ENCODE measurements at places on chromosomes 4 and X. TPM values are rescaled to one million over a fixed set of nuclear protein-coding genes. Genes with fewer than 3 reads are reported as not detected.

Gene HOPX
- 17.7 TPM for total RNA-seq

GRCh38 chr4:107183155-107183774 lies 147.2 kb upstream of the DKK2 start:
- no peak overlapping the region for H3K4me3 ChIP-seq
- H3K36me3 ChIP-seq = no peaks in the 10 kb centered on the region
- H3K4me1 ChIP-seq = no peaks in the 10 kb centered on the region
- no peak overlapping the region for H3K27ac ChIP-seq
- no peaks in the 10 kb centered on the region for H3K27me3 ChIP-seq

DNA sequence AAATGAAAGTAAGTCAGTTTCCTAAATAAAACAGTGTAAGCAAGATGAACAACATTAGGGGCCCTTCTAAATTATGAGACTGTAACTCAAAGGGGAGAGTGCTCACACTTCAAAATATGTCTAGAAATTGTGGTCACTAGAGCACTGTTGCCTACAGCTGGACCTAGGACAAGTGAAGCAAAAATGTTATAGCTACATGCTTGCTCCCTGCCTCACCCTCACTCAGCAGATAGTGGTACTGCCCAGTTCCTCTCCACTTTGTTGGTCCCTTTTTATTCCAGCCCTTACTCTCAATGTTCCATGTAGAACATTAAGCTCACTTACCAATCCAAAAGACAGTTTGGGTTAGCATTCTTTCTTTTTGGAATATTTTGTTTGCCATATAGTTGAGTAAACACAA lies 147.3 kb downstream of the GRIA3 start:
- DNase-seq = no peak
- no peaks in the 10 kb centered on the region for H3K36me3 ChIP-seq
- H3K4me1 ChIP-seq = no peaks in the 10 kb centered on the region
- no peak overlapping the region for H3K27ac ChIP-seq
- H3K4me3 ChIP-seq = no peak overlapping the region
- H3K27me3 ChIP-seq = no peaks in the 10 kb centered on the region

DNA sequence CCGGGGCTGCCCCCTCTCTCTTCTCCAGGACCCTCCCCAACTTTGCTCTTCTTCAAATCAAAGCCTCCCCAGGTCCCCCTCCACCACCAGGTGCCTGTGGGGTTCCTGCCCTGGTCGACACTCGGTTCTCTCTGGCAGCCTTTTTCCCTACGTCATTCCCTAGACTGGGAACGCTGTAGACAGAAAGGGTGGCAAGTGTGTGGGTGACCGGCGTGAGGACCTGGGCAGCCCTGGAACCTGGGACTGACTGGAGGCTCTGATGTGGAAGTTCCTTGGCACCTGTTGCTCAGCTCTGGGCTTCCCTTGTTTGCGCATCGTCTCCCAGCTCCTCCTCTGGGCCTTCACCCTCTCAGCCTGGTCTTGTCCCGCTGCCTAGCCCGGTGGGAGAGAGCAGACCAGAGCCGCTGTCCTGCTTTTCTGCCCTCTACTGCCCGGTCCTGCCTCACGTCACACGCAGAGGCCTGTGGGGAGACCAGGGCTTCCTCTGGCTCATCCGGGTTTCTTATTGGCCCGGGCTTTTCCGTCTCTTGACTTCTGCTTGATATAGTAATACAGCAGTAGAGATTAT lies 1.3 kb downstream of the TACC3 start:
- no peaks in the 10 kb centered on the region for H3K27me3 ChIP-seq
- no peak overlapping the region for H3K27ac ChIP-seq
- no peak overlapping the region for H3K4me3 ChIP-seq
- H3K36me3 ChIP-seq = no peaks in the 10 kb centered on the region
- no peak for DNase-seq

DNA sequence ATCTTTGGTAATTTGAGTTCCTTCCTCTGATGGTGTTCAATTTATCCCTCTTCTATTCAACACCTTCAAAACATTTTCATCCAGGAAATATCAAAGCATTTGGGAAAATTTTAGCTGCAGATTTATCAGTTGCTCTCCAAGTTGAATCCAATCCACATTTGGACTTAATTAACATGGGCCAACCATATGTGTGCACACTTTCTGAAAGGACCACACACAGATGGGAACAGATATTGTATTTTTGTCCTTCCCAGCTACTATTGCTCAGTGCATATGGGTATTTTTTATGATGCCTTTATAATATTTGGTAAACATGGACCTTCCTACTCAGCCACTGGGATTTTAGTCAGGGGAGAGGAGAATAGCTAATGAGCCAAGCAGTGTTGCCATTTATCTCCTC lies 65.2 kb downstream of the GLRA2 start:
- no peak overlapping the region for H3K4me3 ChIP-seq
- H3K4me1 ChIP-seq = no peaks in the 10 kb centered on the region
- no peak for DNase-seq
- H3K36me3 ChIP-seq = no peaks in the 10 kb centered on the region
- H3K27me3 ChIP-seq = no peaks in the 10 kb centered on the region

Gene HMGN5
- 1.5 TPM for total RNA-seq

DNA sequence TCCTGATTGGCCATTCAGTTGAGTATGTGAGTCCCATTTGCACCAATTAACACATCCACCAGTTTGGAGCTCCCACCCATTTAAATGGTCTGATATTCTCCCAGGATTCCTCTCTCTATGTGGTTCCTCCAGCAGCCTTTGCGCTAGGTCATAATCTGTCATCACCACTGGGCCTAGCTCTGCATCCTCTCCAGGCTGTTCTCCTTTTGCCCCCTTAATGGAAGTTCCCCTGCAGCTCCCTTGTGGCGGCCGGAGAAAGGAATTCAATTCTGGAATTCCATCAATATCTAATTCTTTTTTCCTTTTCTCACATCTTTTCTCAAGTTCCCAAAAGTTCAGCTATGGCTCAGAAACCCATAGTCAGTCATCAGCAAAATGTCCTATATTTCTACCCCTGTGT lies 2184.4 kb upstream of the AGA start:
- no peaks in the 10 kb centered on the region for H3K27me3 ChIP-seq
- no peak for DNase-seq

GRCh38 chr4:4564522-4564921 lies 22.7 kb upstream of the STX18 start:
- no peak for DNase-seq
- H3K4me3 ChIP-seq = no peak overlapping the region
- no peaks in the 10 kb centered on the region for H3K27me3 ChIP-seq
- no peaks in the 10 kb centered on the region for H3K4me1 ChIP-seq

- no peak overlapping the region for H3K4me3 ChIP-seq
- peaks cover 9% of the 10 kb centered on the region for H3K4me1 ChIP-seq
- H3K27me3 ChIP-seq = no peaks in the 10 kb centered on the region
Observed at GRCh38 chr4:186829740-186830449, 106.2 kb upstream of the FAT1 start.

Gene RBM41
- total RNA-seq = 11.9 TPM

Gene GUCY1A1
- 41.2 TPM for total RNA-seq

DNA sequence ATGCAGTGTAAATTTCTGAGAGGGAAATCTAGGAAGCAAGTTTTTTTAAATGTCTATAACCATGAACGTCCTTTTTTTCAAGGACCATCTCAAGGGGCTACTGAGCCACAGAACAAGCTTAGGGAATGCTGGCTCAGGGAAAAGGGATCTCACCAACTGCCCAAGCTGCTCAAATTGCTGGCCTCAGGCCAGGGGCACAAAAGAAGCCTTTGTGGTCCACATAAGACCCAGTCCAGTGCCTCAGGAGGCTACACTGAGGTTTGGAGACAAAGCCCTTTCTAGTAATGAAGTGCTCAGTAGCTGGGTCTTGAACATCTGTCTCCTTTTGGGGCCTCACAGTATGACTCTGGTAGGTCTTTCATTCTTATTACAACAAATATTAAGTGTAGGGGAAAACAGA lies 305.5 kb downstream of the RAB28 start:
- H3K27ac ChIP-seq = no peak overlapping the region
- no peaks in the 10 kb centered on the region for H3K36me3 ChIP-seq
- no peaks in the 10 kb centered on the region for H3K27me3 ChIP-seq
- H3K4me3 ChIP-seq = no peak overlapping the region
- no peak for DNase-seq

DNA sequence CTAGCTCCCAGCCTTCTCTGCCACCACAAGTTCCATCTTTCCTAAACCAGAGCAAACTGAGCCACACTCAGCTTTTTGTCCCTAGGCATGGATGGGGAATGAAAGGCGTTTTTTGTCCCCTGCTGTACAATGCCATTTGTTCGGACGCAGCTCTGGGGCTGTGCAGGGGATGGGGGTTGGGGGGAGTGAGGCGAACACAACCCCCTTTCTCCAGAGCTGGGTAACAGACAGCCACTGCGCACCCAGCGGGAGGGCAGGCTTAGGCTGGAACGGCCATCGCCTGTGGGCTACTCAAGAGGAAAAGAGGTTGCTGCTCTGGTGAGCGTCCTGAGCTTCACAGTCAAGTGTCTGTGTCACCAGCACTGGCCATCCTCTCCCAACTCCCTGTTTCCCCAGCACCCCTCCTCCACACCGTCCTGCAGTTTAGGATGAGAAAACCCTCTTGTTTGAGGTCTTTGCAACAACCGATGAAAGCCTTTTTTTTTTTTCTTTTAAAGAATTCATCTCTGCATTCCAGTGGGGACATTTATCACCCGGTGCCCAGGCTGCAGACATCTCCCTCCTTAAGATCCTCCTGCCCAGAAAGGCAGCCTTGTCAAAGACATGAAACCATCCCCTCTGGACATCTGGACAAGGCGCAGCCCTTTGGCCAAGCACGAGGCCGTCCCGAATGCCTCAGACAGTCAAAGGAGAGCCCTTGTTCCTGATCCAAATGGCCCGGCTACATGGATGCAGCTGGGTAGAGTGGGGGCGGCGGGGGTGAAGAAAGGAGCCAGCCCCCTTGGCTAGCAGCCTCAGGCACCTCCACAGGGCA lies 419.6 kb downstream of the BCOR start:
- H3K4me3 ChIP-seq = no peak overlapping the region
- H3K36me3 ChIP-seq = no peaks in the 10 kb centered on the region
- no peak for DNase-seq
- H3K27ac ChIP-seq = no peak overlapping the region
- H3K4me1 ChIP-seq = peaks cover 7% of the 10 kb centered on the region
- H3K27me3 ChIP-seq = no peaks in the 10 kb centered on the region

- H3K27me3 ChIP-seq = no peaks in the 10 kb centered on the region
- H3K4me1 ChIP-seq = no peaks in the 10 kb centered on the region
- no peak overlapping the region for H3K4me3 ChIP-seq
Observed at GRCh38 chr4:5789141-5789540, 78.1 kb downstream of the EVC start.

Gene EGFL6
- 115 TPM for total RNA-seq

GRCh38 chrX:42090395-42090794 lies 167.0 kb upstream of the CASK start:
- peaks cover 12% of the 10 kb centered on the region for H3K4me1 ChIP-seq
- no peak for DNase-seq
- no peak overlapping the region for H3K27ac ChIP-seq
- H3K36me3 ChIP-seq = no peaks in the 10 kb centered on the region

GRCh38 chr4:3059943-3060342 lies 14.4 kb downstream of the HTT-AS start:
- H3K36me3 ChIP-seq = no peaks in the 10 kb centered on the region
- H3K4me3 ChIP-seq = no peak overlapping the region

Gene PPP4R3C
- not detected for total RNA-seq

Gene CTAG1A
- not detected for total RNA-seq

Gene NRK
- total RNA-seq = 9.1 TPM

DNA sequence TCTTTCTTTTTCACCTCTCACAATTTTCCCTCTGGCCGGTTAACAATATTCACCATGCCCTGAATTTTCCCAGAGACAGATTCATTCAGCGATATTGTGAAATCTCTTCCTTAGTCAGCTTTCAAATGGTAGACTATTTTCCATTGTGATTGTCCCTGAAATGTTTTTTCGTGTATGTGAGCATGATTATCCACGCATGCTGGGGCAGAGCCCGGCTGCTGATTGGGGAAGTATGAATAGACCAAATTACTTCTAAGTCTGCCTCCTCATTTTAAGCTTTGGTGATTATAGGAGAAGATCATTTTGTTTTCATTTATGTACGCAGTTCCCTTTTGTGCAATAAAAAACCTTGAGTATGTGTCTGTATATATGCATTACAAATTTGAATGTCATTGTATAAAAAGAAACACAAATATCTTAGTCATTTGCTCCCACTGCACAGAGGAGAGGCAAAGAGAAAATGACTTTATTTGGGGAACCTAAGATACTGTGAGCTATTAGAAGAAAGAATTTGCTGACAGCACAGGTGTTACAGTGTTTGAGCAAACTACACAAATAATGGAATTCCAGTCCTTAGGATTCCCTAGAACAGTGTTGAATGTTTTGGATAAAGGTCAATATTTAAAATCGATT lies 11.3 kb downstream of the DTHD1 start:
- DNase-seq = no peak
- H3K27me3 ChIP-seq = no peaks in the 10 kb centered on the region
- peaks cover 4% of the 10 kb centered on the region for H3K4me1 ChIP-seq

Gene COL25A1
- 1.9 TPM for total RNA-seq

Gene PABPC1L2A
- not detected for total RNA-seq

GRCh38 chr4:74109870-74110605 lies 11.0 kb upstream of the CXCL2 start:
- no peaks in the 10 kb centered on the region for H3K36me3 ChIP-seq
- no peaks in the 10 kb centered on the region for H3K27me3 ChIP-seq
- H3K4me3 ChIP-seq = no peak overlapping the region
- peaks cover 25% of the 10 kb centered on the region for H3K4me1 ChIP-seq

Gene GC
- 1,037 TPM for total RNA-seq

Gene NAA10
- total RNA-seq = 74.0 TPM
